NCI-H345 (cell line): ENCODE measurements at places on chromosomes 13 and 19.

DNA sequence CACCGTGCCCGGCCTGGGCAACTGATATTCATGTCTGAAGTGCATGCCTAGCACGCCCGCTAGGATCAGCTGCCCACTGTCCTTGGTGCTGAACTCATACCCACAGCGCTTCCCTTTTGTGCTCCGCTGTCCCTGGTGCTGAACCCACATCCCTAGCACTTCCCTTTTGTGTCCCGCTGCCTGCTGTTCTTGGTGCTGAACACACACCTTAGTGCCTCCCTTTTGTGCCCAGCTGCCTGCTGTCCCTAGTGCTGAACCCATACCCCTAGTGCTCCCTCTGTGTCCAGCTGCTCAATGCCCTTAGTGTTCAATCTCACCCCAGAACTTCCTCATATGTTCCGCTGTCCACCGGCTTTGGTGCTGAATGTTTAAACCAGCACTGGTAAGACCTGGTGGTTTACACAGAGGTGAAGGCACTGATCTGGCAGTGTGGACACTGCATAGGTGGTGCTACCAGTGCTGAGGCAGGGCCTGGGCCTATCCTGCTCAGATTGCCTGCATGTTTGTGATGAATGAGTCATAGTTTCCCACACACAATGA is 26.3 kb upstream of the SIGLEC11 start:
- no peak for DNase-seq

- DNase-seq: no peak
These were observed 123.9 kb downstream of the SLITRK6 start for GRCh38 chr13:85675151-85675907.

DNA sequence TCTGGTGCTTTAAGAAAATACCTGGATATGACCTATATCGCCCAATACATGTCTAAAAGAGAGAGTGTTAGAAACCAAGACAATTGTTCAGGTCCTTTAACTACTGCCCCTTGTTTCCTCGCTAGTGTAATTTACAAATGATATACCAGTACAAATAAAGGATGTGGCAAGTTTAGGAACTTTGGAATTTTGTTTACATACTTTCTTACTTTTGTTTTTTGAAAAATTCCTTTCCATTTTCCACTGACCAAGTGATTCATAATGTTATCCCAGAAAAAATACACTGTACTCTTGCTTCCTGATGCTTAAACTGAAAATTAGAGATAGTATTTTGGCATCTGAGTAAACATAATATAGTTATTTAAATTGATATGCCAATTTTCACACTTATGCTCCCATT is 96.8 kb upstream of the CSNK1A1L start:
- DNase-seq: no peak

- DNase-seq: peak; percentile 29
These were observed 171.8 kb downstream of the STK24 start for GRCh38 chr13:98405107-98405571.

DNA sequence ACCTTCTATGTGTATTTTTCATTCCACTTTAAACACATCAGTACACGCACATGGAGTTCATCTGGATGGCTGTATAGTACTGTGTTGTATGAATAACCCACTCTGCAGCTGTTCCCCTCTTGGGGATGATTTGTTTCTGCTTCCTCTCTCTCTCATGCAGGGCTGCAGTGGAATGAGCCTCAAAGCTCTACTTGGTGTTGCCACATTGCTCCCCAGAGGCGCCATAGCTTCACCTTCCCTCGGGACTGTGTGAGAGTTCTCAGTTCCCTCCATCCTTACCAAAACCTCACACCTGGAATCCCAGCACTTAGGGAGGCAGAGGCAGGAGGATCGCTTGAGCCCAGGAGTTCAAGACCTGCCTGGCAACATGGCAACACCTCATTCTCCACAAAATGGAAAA is 28.4 kb upstream of the GPR183 start:
- DNase-seq: no peak

GRCh38 chr13:48829536-48829935 is 146.2 kb upstream of the FNDC3A start:
- DNase-seq: no peak

DNA sequence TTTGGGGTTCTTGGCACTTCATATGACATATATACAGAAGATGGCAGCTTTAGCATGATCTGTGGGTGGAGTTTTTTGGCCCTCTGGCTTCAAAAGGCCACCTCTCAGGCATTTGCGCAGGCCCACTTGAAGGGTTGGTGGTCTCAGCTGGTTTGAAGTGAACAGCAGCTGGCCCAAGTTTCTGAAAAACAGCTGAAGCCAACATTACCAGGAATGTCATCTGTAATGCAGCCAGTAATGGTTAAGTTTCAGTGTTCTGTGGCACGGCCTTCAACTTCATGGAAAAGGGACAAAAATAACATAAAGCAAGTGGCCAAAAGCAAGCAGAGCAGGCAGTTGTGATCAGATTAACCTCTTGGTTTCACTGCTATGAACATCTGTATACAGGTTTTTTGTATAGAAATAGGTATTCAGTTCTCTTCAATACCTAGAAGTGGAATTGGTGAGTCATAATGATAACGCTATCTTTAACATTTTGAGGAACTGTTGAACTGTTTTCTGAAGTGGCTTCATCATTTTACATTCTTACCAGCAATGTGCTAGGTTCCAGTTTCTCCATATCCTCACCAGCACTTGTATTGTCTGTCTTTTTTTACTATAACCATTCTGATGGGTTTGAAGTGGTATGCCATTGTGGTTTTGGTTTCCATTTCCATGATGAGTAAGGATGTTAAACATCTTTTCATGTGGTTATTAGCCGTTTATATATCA is 245.4 kb downstream of the SHISA2 start:
- DNase-seq: no peak

DNA sequence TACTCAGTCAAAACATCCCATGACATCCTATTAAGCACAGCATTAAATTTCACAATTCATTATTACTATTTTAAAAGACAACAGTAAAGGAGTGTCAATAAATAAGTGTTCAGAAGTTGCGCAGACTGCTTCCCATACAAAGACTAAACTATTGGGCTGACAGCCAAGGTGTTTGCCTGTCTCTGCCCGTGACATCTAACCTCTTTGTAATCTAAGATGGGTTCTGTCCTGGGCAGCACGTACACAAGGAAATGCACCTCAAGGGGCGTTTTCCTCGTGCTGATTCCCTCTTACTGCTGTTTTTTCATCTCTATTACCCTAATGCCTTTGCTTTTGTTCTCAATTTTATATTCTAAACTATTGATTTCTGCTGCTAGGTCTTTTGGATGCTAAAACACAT is 216.3 kb downstream of the NHLRC3 start:
- no peak for DNase-seq

GRCh38 chr19:7925171-7925851 is 624 bp downstream of the CTXN1 start:
- peak; percentile 77 for DNase-seq
